Activated T-cell treated with anti-CD3 and anti-CD28 coated beads, Interleukin-2, amount 50 U/mL, for 72 hours (primary cell): ENCODE measurements at places on chromosomes 2 and 18.

GRCh38 chr2:224579411-224579810, 5.8 kb downstream of the CUL3 start:
- DNase-seq = no peak

- DNase-seq = no peak
These were observed 60.0 kb downstream of the DOCK10 start for GRCh38 chr2:224982226-224982625.

DNA sequence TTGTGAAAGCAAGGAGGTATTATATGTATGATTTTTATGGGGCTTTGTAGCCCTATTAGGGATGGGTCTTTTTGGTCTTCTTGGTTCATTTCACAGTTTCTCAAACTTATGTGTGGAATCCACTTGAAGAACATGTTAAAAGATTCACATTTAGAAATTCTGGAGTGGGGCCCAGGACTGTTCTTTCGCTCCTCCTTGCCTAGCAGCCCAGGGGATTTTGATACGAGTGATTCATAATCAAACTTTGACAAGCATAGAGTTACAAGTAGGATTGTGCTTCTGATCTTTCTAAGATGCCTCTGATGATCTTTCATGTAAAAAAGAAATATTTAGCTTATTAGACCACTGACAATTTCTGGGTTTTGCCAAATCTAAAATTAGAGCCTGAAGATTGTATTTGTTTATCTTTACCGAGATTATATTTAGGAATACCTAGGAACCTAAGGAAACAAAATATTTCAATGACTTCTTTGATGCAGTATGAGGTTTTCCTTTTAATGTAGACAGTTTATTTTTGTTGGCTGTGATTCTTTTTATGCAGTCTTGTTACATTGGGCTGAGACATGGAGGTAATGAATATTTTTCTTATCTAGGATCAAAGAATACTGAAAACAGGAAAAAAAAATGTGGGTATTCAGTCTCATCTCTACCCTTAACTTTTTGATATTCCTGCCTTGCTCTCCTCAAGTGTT, 324.0 kb downstream of the PARD3B start:
- DNase-seq = no peak

GRCh38 chr18:76903386-76903785, 81.0 kb downstream of the ZNF236 start:
- no peak for DNase-seq

- DNase-seq = no peak
These were observed 17.3 kb upstream of the RNF152 start for GRCh38 chr18:61910101-61910500.

DNA sequence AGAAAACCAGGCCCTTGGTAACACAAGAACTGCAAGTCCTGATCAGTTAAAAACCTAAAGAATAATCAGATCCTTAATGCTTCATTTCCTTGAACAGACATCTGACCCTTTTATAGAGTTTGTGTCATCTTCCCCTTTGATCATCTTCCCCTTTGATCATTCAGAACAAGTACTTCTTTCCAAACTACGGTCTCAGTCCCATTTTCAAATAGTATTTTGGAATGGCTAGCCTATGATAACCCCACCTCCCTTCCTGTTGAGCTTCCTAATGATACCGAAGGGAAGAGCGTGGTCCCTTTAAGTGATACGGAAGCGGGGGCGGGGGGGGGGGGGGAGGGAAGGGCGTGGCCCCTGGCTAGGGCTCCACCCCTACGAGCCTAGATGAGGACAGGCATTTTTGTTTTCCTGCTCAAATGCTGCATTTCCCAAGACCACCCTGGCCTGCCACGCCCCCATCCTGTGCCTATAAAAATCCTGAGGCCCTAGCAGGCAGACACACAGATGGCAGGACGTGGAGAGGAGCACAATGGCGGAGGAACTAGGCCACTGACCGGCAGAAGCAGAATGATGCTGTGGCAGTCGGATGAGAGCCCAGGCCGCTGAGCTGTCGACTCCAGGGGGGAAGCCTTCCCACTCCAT, 24.1 kb upstream of the CHRNA1 start:
- DNase-seq = no peak
